ENCODE measurements at places on chromosomes 3 and 15. TPM values are rescaled to one million over a fixed set of nuclear protein-coding genes. Genes with fewer than 3 reads are reported as not detected.

The SQOR gene
- total RNA-seq: 1.6 TPM

The GRAMD1C gene
- total RNA-seq: 13.1 TPM

The CKMT1B gene
- 11.9 TPM for total RNA-seq

The TYRO3 gene
- 23.5 TPM for total RNA-seq

The ANKRD34C gene
- not detected for total RNA-seq

The ISLR2 gene
- 186 TPM for total RNA-seq

The GUCA1C gene
- not detected for total RNA-seq

The TMCO5A gene
- total RNA-seq: not detected

The FOXB1 gene
- not detected for total RNA-seq

Data from parietal lobe (tissue), 2 donors.